ENCODE measurements at places on chromosomes 6 and 20.

GRCh38 chr20:32779500-32780211 is 17.5 kb downstream of the DNMT3B start:
- peak; percentile 54 for DNase-seq

DNA sequence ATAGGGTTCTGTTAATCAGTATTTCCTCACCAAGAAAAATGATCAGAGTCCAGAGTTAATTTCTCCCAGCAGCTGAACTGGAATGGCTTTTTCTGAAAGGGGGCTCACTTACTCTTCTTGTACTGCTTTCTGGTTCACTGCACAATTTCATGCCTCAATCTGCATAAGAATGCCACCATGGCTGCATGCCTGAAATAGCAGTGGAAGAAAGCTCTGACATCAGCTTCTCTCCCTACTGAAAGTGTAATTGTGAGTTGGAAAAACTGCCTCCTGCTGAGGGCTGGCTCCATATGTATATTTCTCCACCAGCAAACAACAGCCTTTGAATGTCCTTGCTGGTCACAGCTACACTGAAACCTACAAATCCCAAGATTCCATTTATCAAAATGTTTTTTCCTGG is 1027.2 kb upstream of the GJE1 start:
- DNase-seq: no peak

GRCh38 chr6:27866357-27867050 is 45.7 kb downstream of the OR2B2 start:
- DNase-seq: peak; percentile 81

- DNase-seq: no peak
Measured at GRCh38 chr6:137641474-137642077, 147.4 kb upstream of the OLIG3 start.

GRCh38 chr6:45727228-45727627 is 288.4 kb downstream of the CLIC5 start:
- DNase-seq: no peak

Measured in NCI-H2227 treated with DMSO at 0.1 percent for 48 hours (cell line).